NCI-H82 (cell line): ENCODE measurements at places on chromosomes 7 and 10.
A peak's percentile ranks its signal among the peaks of the same experiment; 100 is the strongest.

DNA sequence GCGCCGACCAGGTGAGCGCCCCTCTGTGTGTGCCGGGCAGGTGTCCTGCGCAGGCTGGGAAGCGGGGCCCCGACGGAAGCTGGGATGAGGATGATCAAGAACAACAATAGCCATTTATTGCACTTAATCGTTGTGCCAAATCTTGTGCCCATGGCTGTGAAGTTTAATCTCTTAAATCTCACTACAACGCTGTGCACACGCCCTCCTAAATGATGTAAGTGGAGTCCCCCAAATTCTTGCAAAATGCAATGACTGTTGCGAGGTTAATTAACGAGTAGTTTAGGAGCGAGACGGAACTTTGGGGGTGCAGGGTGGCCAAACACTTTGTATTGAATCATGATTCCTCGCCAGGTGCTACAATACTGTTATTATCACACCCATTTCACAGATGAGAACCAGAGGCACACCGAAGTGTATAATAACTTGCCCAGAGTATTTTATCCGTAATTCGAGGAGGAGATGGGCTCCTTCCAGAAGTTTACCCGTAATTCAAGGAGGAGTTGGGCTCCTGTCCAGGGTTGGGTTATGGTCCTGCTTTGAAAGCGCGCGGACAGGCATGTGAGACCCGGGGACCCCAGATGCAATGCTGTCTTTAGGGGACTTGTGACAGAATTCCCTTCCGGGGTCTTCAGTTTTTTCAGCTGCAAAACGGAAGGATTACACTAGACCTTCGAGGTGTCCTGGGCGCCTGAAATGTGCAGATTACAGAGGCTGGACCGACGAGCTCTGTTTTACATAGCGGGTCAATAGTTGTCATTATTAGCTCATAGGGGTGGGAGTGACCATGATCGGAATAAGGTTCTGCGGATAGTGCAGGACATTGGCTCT is 1.0 kb downstream of the FFAR4 start:
- DNase-seq, result no peak

DNA sequence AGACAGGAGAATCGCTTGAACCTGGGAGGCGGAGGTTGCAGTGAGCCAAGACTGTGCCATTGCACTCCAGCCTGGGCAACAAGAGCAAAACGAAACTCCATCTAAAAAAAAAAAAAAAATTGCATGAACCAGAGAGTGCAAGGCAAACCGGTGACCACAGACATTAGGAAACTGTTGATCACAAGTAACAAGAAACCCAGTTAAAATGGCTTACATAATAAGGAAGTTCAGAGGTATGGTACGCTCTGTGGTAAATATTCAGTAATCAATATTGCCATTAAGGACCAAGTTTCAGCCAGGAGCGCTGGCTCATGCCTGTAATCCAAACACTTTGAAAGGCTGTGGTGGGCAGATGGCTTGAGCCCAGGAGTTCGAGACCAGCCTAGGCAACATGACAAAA is 9.2 kb upstream of the NT5C2 start:
- no peak for DNase-seq

GRCh38 chr7:155009570-155010157 is 6.7 kb upstream of the PAXIP1 start:
- DNase-seq, result peak; percentile 42

DNA sequence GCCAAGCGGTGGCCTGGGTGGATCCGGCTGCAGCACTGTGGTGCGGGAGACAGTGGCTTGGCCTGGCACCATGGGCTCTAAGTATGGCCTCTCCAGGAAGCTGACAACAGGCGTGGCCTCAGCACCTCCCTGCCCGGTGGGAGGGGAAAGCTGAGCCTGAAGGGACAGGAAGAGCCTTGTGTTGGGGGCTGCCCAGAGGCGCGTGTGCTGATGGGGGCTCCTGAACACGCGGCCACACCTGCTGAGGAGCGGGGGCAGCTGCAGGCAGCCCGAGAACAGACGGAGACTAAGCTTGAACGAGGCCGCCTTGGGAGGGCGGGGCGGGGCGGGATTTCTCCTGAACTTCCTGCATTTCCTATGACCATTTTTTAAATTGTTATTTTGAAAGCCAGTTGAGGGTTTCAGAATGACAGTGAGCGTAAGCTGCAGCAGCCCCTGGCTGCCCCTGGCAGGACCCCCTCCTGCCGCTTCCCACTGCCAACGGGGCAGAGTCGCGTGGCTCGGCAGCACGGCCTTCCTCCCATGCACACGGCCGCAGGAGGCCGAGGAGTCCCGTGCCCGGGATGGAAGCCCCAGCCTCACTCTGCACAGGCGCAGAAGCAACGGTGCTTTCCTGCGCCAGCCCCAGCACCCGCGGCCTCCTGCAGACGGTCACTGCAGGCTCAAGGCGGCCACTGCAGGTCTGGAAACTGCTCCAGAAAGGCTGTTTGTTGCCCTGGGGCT is 43.2 kb downstream of the DPYSL4 start:
- no peak for DNase-seq

- no peak for DNase-seq
Observed at GRCh38 chr10:7587168-7587864, 79.5 kb downstream of the ITIH5 start.

DNA sequence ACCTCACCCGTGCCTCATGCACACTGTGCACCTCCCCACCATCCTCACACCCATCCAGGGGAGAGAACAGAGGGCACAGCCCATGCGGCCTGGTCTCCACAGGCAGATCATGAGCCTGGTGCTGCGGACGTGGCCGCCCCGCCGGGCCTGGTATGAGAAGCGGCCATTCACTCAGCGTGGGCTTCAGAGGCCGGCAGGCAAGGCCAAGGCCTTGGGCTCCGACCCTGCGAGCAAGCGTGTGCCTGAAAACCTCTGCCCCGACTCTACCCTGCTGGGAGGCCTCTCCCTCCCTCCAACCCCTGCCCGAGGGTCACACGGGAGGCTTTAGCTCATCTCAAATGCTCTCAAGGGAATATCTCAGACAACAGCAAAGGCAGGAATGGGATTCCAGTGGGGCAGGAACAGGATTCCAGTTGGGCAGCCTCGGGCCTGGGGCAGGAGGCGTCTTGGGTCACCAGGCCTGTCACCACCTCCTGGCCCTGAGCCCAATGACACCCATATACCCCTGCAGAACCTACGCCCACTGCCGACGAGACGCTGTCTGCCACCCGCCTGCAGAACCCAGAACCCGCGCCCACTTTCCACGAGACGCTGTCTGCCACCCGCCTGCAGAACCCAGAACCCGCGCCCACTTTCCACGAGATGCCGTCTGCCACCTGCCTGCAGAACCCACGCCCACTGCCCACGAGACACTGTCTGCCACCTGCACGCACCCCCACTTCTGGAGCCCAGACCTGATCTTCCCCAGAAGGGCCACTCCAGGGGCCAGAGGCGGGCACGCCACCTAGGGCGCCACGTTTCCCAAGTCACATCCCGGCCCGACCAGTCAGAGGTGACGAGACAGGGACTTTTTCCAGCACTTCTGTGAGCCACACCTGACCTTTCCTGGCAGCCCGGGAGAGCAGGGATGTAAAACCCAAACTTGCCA is 38.9 kb downstream of the ADAP1 start:
- DNase-seq, result peak; percentile 41

DNA sequence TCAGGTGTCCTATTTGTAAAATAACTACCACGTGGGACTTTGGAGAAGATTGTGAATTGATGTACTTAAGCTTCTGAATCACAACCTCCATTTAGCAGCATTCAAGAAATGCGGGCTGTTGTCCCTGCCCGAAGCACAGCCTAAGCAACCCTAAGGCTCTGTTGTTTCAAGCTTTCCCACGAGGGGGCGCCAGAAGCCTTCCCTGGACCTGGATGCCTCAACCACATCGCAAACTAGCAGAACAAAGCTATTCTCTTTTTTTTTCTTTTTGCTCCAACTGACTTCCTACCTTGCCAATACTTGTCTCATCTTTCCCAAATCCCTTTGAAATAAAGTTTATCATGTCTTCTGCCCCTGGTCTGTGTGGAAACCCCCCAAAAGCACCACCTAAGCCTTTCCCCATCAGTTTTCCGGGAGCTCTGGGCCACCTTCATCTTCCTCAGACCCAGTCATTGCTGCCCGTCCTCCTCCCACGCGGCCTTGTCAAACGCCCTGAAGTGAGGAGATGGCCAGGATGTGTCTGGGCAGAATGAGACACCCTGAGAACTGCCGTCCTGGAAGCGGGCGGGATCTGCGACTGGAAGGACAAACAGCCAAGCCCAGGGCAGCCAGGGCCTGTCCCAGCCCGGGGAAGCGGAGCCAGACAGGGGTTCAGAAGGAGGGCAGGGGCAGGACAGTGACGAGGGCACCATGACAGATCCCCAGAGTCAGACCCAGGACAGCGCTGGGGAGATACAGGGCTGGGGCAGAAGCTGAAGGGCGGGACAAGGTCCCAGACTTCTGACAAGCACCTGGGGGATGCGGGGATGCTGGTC is 112.7 kb downstream of the SLIT1 start:
- peak; percentile 84 for DNase-seq

- no peak for DNase-seq
Observed at GRCh38 chr7:150425670-150426069, 24.8 kb upstream of the GIMAP8 start.
